ENCODE measurements at places on chromosomes 6 and 20.

- DNase-seq: no peak
Observed at GRCh38 chr20:22701679-22702308, 117.4 kb upstream of the FOXA2 start.

DNA sequence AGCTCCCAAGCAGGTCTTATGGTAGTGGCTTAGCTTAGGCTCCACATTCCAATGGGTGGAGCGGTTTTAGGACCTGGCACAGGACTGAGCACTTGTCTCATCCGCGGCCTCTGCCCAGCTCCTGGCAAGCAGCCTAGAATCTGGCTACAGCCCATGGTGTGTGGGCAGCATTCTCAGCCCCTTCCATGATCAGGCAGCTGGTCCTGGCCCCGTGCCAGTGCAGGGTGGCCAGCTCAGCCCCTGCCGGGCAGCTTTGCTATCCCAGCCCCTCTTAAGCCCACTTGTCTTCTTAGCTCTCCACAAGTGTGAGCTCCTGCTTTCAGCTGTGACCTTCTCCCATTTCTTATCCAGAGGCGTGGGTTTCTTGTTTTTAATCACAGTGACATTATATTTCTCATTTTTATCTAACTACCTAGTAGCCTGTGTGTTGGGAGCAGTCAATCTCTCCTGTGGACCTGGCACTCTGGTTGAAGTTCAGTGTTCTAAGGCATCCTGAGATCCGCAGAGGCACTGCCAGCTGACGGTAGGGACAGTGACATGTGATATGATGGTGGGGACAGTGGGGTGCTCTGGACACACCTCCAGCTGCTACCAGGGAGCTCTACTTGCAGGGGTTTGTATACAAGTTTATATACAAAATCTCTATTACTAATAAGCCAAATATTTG lies 119.9 kb upstream of the PRND start:
- DNase-seq: no peak

DNA sequence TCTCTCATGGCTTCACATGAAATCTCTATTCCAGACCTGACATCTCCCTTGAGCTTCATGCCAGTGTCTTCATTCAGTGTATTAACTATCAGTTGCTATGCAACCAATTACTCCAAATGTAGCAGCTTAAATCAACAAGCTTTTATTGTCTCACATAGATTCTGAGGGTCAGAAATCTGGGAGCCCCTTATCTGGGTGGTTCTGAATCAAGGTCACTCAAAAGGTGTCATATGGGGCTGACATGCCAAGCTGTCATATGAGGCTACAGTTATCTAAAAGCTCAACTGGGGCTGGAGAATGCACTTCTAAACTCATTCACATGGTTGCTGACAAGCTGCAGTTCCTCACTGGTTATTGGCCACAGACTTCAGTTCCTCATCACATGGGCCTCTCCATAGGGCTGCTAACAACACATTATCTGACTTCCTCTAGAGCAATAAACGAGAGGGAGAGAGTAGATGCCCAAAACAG lies 7.3 kb upstream of the CGA start:
- no peak for DNase-seq

DNA sequence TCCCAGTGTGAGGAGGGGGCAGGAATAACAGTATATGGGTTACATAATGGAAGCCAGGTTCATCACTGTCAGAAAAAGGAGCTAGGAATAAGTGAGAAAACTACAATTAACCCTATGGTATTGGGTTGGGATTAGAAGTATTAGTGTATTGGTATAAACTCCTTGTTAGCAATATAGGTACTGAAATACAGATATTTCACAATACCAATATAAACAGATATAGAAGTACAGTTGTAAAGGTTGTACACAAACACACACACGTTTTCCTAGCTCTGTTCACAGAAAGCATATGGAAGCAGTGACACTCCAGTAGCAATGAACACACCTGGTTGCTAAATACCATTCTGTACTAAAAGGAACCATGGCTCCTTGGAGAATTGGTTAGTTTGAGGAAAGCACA lies 148.5 kb downstream of the KIF16B start:
- DNase-seq: no peak

GRCh38 chr6:119423996-119424395 lies 74.4 kb upstream of the MAN1A1 start:
- DNase-seq: no peak

DNA sequence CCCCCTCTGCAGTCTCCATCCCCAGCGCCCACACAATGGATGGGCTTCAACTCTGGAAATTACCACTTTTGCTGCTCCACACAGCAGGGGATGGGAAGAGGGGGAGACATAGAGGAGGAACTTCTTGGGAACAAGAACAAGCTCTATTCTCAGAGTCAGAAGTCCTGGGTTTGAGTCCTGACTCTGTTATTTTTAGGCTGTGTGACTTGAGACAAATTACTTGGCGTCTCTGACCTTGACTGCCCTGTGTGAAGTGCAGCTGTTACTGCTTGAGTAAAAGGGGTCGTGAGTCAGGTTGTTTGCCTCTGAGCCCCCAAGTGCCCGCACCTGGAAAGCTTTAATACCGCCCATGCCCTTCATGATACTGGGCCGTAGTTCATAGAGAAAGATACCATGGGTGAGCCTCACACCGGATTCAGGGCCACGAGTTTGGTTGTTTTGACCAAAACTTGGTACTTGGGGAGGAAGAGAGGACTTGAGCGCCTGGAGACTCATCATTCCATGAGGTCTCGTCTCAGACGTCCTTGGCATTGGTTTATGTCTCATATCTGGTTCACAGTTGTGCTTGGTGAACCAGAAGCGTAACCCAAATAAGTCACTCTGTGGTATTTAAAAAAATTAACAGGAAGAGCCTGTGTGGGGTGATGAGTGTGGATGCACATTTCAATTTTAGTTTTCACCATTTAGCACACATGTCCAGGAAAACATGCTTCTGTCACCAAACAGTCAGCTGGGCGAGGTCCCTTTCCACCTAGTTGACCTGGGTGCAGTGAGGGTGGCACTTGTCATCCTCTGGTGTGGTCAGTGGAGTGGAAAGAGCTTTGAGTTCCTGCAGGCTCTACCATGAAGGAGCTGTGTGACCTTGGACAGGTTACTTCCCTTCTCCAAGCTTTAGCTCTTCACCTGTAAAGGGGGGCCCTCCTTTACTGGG lies 75.6 kb downstream of the CDC5L start:
- DNase-seq: no peak

DNA sequence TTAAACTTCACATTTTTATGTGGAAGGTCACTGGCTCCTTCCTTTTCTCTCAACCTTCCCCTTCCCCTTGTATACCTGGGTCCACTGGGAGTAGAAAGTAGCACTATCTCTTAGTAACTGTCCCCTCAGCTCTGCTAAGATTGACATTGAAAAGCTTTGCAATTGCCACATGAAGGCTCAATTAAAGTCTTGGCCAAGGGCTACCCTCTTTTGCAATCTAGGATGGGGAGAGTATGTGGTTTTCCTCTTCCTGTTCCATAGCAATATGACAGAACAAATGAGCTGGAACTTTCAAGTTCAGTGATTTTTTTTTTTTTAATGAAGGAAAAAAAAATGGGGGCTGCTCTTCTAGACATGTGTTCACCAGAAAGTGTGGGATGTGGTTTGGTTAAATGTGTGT lies 37.1 kb downstream of the PROKR2 start:
- DNase-seq: no peak

DNA sequence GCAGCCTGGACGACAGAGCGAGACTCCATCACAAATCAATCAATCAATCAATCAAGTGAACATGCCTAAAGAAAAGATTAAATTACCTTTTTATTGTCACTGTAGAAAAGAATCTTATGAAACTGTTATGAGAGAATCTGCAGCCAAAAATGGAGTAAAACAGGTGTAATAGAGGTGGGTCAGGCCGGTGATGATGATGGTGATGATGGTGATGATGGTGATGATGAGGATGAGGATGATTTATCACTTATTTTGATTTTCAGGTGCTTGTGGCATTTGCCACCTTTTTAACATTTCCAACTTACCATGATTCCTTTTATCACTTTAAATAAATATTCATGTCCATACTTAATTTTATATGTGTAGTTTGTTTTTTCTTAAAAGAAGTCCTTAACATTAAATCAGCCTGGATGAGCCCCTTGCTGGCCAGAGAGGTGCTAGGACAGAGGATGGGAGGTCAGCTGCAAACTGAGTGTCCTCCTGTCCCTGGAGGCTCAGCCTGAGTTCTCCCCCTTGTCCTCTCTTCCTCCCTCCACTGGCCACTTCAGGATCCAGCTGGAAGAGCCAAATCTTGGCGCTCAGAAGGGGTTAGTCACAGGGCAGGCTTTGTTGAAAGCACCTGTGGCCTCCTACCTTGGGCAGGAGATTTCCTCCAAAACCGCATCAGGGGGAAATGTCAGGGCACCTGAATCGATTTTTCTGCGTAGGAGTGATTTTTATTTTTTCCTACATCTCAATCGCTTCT lies 32.6 kb downstream of the SLC2A10 start:
- no peak for DNase-seq

DNA sequence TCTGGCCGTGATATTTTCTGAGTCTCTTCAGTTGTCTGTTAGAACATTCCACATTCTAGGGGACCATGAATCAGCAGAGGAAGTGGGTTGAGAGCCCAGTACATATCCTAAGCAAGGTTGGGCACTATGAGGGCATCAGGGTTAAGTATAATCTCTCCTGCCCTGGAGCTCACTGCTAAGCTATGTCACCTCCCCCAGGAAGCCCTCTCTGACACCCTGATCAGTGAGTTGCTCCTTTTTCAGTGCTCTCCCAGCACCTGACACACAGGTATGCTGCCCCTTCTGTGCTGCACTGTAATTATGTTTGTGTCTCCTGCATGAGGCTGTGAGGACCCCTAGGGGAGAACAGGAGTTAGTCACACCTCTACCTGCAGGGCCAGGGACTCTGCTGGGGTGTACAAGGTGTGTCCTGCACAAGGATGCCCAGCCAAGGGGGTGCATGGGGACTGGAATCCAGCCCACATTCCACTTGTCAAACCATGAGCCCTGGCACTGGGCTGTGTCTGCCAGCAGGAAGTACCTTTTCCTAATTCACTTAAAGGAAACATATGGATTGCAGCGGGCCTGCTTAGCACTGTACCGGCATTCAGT lies 3.9 kb downstream of the RAB44 start:
- DNase-seq: no peak

- no peak for DNase-seq
Observed at GRCh38 chr6:146590492-146590891, 8.3 kb upstream of the ADGB start.

GRCh38 chr6:120410586-120410985 lies 923.7 kb downstream of the TBC1D32 start:
- DNase-seq: no peak

GRCh38 chr6:22357724-22358189 lies 60.9 kb upstream of the PRL start:
- no peak for DNase-seq

DNA sequence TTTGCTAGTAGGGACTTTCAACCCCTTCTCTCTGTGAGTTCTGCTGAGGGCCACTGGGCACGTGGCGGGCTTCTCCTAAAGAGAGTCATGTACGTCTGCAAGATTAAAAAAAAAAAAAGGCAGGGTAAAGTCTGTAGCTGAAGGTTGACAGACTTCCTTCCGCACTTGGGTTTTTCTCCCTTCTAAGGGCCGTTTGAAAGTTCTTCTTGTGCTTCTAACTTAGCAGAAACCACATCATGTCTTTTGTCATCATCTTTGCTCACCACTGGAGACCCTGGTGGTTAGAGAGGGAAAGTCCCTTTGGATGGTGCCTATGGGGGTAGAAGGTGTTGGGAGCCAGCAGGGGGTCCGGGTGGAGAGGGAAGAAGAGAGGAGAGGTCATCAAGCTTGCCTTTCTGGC lies 31.4 kb downstream of the PRDM1 start:
- no peak for DNase-seq

GRCh38 chr20:9523636-9524035 lies 9.2 kb downstream of the LAMP5 start:
- no peak for DNase-seq

- DNase-seq: no peak
Observed at GRCh38 chr20:58621906-58622548, 29.1 kb upstream of the STX16 start.

- no peak for DNase-seq
Observed at GRCh38 chr6:44698602-44699001, 311.1 kb downstream of the CDC5L start.

GRCh38 chr6:12064131-12064530 lies 52.0 kb downstream of the HIVEP1 start:
- no peak for DNase-seq

- DNase-seq: no peak
Observed at GRCh38 chr6:157255079-157255478, 68.2 kb downstream of the TMEM242 start.

- DNase-seq: no peak
Observed at GRCh38 chr20:32922466-32922865, 63.7 kb downstream of the EFCAB8 start.

DNA sequence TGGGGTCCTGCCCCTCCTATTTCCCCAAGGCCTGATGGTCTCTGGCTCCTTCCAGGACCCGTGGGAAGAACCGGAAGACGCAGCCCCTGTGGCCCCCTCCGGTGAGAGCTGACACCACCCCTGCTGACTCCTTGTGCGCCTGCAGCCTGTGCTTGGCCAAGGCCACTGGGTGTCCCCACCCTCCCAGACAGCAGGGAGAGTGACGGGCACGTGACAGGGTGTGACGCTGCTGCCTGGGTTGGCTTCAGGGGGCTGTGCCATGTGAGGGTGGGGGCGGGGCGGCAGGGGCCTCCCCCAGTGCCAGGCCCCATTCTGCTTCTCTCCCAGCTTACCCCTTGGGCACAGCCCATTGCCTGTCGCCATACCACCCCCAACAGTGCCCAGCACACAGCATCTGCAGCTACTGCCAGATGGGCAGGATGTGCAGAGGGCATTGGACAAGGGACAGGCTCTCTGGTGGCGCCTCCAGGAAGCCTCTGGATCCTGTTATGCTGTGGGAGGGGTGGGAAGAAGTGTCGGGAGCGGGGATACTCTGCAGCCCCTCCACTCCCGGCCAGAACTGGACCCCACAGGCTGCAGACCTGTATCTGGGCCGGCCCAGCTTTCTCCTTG lies 2.9 kb downstream of the BIRC7 start:
- DNase-seq: no peak

GRCh38 chr20:19690462-19690861 lies 67.6 kb upstream of the RIN2 start:
- no peak for DNase-seq

DNA sequence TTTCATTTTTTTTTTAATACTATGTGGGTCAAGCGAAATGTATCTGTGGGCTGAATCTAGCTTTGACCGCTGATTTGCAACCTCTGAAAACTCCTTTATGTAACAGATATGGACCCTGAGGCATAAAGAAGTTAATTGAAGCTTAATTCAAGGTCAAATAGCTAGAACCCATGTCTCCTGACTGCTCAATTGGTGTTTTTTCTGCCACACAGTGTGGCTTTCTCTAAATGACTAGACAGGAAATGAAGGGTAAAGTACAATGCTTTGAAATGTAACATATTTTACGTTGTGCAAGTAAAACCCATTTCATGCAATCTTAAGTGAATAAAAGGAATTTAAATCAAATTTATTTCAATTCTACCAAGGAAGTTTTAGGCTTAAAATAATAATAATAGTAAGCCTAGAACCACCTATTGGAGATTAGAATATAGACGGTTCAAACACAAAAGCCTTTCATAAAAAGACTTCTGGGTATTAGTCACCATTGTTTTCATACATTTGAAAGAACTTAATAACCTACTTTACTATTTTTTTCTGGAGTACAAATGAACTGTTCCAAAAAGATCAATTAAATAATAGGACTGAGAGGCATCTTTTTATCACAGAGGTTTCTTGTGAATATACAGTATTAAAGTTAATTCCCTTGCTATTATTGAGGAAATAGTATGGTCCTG lies 279.8 kb downstream of the EPHA7 start:
- DNase-seq: no peak

Data from NCI-H1694 treated with DMSO at 0.1 percent for 48 hours (cell line).